Activated T-cell treated with anti-CD3 and anti-CD28 coated beads for 4 hours (primary cell): ENCODE measurements at places on chromosomes 16 and 17.

DNA sequence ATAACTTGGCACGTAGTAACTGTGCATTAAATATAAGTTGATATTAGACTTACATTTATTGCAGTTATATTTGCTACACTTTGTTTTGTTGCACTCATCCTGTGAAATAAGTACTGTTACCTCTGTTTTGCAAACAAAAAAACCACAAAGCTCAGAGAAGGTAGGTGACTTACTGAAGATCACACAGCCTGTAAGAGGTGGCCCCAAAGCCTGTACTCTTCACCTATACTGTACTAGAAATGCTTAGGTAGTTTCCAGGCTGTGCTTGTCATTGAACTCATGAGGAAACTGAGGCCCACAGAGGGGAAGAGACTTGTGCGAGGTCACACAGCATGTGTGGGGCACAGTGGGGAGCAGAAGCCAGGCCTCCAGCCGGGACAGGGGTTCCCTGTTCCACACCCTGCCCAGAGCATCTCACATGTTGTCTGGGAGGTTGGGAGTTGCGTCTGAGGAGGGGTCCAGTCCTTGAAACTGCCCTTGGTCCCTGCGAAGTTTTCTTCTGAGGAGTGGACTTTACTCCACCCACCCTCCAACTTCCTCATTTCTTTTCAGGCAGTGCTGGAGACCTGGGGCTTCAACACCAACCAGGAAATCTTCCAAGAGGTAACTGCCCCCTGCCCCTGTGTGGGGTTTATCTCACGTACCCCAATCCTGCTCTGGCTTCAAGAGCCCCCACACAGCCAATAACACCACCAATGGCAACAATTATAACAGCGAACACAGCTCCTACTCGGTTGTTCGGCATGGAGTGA lies 13.0 kb downstream of the CETP start:
- DNase-seq = no peak

- DNase-seq = no peak
These were observed 204.1 kb upstream of the NLRP1 start for GRCh38 chr17:5788266-5788900.

DNA sequence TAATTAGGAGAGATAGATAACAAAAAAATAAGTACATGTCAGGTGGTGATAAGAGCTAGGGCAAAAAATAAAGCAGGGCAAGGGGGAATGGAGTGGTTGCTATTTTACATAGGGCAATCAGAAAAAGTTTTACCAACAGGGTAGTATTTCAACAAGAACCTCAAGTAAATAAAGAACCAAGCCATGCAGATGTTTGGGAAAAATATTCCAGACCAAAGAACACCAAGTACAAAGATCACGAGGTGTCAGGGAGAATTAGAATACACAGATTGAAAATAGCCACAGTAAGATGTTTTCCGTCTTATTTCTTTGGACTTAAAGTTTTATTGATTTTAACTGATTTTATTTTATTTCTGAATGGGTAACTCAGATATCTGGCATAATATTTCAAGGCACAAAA lies 11.1 kb downstream of the SYNRG start:
- DNase-seq = no peak

DNA sequence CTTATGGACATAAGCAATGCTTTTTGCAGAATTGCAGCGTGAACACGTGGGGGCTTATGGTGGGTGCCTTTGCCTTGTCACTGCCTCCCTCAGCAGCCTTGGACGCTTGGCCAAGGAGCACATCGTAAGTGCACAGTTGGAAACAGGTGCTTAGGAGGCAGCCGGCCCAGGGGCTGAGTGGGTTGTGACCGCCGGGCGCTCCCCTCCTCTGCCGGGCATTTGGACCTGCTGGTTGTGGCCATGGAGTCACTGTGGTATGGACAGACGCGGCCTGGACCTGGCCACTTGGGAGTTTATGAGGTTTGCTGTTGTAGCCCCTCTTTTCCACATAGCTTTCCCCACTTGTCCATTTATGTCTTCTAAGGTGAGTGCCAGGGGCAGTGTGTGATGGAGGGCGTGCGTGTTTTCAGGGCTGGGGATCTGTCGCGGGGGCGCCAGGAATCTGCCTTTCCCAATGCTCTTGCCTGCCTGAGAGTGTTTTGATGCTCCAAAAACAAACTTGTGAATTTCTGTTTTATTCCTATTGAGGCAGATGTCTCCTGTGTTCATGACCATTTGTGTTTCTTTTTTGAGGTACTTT lies 49.2 kb downstream of the PDPK1 start:
- no peak for DNase-seq

DNA sequence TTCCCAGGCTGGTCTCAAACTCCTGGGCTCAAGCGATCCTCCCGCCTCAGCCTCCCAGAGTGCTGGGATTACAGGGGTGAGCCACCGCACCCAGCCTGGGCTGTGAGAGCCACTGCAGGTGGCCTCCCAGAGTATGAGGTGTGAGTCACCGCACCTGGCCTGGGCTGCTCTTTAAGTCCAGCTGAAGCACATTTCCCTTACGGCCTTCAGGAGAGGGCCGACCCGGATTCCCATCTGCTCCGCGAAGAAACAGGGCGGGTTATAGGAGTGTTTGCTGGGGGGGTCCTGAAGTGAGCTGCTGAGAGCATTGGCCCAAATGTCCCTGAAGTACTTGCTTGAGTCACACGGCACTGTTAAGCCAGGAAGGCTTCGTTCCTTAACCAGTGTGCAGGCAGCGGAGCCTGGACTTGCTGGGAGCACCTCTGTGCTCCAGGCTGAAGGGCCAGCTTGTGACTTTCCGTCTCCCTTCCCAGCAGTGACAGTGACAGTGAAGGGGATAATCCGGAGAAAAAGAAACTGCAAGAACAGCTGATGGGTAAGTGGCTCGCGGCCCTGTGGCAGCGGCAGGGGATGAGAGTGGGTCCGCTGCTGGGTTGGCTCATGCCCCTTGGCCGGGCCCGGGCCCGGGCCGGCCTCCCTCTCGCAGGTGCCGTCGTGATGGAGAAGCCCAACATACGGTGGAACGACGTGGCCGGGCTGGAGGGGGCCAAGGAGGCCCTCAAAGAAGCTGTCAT lies 7.2 kb downstream of the VPS4A start:
- DNase-seq = no peak

DNA sequence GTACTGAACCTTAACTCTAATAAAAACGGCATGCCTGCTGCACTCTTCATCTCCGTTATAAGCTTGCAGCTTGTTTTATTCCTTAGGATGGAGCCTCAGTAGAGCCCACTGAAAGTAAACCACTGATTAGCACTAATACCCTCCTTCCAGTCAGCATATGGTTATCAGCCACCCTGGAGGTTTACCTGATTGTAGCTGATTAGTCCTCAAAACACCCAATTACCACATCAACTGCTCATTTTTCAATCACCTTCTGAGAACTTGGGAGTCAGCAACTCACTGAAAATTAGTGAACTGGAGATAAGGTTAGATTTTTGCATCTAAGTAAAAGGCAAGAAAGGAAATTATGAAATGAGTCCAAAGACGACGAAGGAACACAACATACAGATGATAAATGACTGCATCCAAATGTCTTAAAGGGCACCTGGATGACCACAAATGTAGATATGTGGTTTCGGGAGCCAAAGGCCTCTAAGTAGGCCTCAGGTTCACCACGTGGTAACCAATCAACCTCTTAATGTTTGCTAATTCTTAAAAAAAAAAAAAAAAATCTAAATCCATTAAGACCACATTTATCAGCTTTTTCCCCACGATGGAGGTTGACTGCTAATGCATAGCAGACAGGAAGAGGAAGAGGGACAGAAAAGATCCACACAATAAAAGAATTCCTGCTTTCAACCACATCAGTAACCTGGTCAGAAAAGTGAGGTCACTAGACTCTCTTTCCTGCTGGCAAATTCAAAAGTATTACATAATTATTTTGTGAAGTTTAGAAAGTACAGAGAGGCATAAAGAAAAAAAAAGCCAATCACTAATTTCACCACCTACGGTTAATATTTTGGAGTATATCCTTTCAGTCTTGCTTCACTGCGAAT lies 28.0 kb downstream of the DCUN1D3 start:
- DNase-seq = no peak

DNA sequence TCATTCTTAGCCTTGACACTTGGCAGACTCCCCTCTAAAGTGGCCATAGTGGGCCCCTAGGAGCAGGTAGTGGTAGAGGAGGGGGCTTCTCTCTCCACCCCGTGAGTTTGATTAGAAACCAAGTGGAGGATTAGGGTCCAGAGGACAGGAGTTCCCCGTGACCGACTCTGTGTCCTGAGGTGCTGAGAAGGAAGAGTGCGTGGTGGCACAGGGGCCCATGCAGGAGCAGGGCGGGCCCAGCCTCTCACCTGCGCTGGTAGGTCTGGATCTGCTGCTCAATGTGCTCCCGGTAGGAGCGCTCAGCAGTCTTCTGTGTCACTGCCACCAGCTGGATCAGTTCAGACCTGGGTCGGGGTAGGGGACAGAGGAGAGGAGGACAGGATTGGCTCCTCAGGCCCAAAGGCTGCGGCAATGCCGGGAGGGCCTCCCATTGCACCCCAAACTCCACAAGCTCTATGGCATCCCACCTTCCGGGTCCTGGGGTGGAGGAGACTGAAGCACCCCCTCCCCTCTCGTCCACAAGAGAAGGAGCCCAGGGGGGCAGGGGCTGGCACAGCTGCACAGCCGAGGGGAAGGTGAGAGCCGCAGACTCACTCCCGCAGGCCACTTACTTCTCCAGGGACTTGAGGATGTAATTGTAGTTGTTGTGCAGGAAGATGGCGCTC lies 6.2 kb downstream of the ZACN start:
- DNase-seq = no peak

GRCh38 chr17:28151001-28151400 lies 108.5 kb downstream of the NLK start:
- DNase-seq = no peak

GRCh38 chr17:50234581-50234980 lies 33.1 kb upstream of the COL1A1 start:
- DNase-seq = no peak

DNA sequence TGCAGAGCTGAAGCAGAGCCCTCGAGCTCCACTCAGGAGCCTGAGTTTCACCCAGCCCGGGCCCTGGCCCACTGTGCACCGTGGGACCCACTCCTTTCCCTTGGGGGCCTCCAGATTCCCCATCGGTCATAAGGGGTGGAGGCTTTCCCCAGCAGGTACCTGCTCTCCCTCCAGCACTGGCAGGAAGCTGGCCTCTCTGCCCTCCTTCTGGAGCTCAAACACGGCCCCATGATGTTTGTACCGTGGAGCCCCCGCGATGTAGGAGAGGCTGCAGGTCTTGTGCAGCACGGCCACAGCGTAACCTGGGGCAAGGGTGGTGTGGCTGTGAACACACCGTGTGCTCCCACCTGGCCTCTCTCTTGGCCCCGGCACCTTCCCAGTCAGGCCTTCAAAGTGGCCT lies 29.9 kb downstream of the HASPIN start:
- no peak for DNase-seq

DNA sequence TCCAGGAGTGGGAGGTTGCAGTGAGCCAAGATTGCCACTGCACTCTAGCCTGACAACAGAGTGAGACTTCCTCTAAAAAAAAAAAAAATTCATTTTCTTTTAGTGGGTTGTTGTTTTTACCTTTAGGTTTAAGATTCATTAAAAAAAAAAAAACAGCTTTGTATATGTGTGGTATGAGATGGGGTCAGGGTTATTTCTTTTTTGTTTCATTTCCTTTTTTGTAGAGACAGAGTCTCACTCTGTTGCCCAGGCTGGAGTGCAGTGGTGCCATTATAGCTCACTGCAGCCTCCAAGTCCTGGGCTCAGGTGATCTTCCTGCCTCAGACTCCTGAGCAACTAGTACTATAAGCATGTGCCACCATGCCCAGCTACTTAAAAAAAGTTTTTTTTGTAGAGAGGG lies 47.0 kb downstream of the BCAS3 start:
- DNase-seq = no peak

GRCh38 chr17:4548721-4549531 lies 6.3 kb downstream of the MYBBP1A start:
- no peak for DNase-seq
